ENCODE measurements at places on chromosomes 2 and 18. TPM values are rescaled to one million over a fixed set of nuclear protein-coding genes. Genes with fewer than 3 reads are reported as not detected.

AKAIN1 gene
- total RNA-seq, result not detected

- DNase-seq, result no peak
Measured at GRCh38 chr18:41323044-41323443, 632.0 kb upstream of the PIK3C3 start.

DNA sequence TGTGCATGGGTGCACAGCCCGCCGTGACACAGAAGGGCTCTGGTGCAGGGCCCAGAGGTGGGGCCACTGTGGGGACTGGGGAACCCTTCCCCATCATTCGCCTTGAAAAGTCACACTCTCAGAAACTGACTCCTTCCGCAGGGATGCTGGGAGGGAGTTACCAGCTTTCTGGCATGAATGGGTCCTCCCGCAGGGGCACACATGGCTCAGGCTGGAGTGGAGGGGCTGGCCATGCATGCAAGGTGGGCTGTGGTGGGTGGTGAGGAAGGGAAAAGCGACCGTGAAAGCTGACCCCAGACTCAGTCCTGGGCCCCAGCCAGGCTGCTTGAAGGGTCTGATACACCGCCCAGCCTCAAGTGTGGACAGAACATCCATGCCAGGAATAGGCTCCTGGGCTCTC, 201.1 kb downstream of the TNS1 start:
- DNase-seq, result no peak

GPR35 gene
- total RNA-seq, result 0.85 TPM

GRCh38 chr2:54838585-54839035, 115.1 kb downstream of the EML6 start:
- peak; percentile 84 for DNase-seq

GRCh38 chr18:46070815-46071652, 1.0 kb downstream of the PSTPIP2 start:
- DNase-seq, result no peak

- peak; percentile 57 for DNase-seq
Measured at GRCh38 chr18:71324356-71324755, 1035.5 kb downstream of the SOCS6 start.

- DNase-seq, result no peak
Measured at GRCh38 chr18:73040247-73040646, 172.5 kb upstream of the NETO1 start.

HK2 gene
- total RNA-seq, result 3.1 TPM

FOSL2 gene
- total RNA-seq, result 59.1 TPM

ACVR2A gene
- 7.5 TPM for total RNA-seq

GRCh38 chr2:140551287-140551686, 1579.5 kb downstream of the LRP1B start:
- DNase-seq, result no peak

DNA sequence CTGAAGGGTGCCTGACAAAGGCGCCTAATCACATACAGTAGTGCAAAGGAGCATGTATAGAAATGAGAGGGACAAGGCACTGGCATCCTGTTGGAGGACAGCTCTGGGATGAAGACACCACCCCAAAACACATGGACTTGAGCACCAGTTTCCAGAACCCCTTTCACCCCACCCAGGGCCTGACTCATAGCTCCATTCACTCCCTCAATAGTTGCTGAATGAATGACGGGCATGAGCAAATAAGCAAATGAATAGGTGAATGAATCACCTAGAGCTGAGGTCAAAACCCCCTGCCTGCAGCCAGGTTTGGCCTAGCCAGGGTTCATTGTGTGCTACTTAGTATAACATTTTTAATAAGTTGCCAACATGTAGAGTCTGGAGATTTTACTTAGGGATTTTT, 66.3 kb downstream of the NRP2 start:
- DNase-seq, result no peak

GPR17 gene
- total RNA-seq, result not detected

GRCh38 chr18:22703883-22704585, 229.1 kb upstream of the RBBP8 start:
- peak; percentile 72 for DNase-seq

- no peak for DNase-seq
Measured at GRCh38 chr2:80476535-80477117, 172.1 kb upstream of the LRRTM1 start.

- DNase-seq, result no peak
Measured at GRCh38 chr18:79510731-79511241, 115.1 kb downstream of the NFATC1 start.

GRCh38 chr2:132788310-132788838, 118.4 kb upstream of the LYPD1 start:
- no peak for DNase-seq

DNA sequence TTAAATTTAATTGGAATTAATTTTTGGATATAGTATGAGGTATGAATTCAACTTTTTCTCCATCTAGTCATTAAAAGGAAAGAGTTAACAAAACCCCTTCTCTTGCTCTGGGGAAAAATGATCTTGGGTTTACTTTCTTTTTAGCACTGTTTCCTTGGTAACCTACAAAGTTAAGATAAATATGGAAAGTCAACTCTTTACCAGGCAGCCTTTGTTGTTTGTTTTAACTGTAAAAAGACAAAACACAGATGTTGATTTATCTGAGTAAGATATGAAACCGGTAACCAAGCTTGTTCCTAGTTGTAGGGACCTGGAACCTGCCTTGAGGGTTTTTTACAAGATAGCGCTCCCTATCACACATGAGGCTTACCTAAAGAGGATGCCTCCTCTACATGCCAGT, 10.1 kb upstream of the SANBR start:
- DNase-seq, result peak; percentile 3

- DNase-seq, result peak; percentile 16
Measured at GRCh38 chr18:49677762-49678413, 116.0 kb downstream of the LIPG start.

UCN gene
- 0.37 TPM for total RNA-seq

- DNase-seq, result no peak
Measured at GRCh38 chr2:109345091-109345490, 216.1 kb downstream of the SH3RF3 start.

WDCP gene
- 13.3 TPM for total RNA-seq

DNA sequence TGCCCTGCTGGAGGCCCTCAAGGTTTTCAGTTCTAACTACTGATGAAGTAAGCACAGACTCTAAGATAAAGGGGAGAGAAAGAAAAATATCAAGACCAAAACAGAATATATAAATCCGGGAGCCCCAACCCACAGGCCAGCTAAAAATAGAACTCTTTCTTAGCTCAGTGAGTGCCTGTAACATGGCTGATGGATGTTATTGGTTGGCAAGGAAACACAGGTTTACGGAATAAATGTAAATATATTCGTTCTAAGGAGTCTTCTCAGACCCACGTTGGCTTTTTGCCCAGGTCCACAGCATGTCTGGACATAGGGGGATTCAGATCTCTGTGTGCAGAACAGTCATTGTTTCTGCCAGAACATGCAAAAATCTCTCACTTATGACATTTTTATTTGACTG, 139.0 kb upstream of the SERPINE2 start:
- peak; percentile 9 for DNase-seq

MBD2 gene
- total RNA-seq, result 34.4 TPM

DNA sequence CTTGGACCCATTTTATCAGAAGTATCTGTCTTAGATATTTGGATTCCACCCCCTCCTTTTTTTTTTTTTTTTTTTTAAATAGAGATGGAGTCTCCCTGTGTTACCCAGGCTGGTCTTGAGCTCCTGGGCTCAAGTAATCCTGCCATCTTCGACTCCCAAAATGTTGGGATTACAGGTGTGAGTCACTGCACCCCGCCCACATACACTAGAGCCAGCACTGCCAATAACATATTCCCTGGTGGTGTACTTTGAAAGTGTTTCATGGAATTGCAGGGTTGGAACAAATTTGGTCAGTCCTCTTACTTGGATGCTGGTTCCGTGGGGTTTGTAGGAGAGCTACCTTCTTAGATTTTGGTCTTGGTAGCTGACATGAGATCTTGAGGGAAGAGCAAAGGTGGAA, 15.0 kb downstream of the PDCL3 start:
- DNase-seq, result no peak

- DNase-seq, result no peak
Measured at GRCh38 chr2:195620501-195620900, 36.5 kb upstream of the SLC39A10 start.

- peak; percentile 70 for DNase-seq
Measured at GRCh38 chr2:43127208-43127940, 99.0 kb downstream of the ZFP36L2 start.

DNA sequence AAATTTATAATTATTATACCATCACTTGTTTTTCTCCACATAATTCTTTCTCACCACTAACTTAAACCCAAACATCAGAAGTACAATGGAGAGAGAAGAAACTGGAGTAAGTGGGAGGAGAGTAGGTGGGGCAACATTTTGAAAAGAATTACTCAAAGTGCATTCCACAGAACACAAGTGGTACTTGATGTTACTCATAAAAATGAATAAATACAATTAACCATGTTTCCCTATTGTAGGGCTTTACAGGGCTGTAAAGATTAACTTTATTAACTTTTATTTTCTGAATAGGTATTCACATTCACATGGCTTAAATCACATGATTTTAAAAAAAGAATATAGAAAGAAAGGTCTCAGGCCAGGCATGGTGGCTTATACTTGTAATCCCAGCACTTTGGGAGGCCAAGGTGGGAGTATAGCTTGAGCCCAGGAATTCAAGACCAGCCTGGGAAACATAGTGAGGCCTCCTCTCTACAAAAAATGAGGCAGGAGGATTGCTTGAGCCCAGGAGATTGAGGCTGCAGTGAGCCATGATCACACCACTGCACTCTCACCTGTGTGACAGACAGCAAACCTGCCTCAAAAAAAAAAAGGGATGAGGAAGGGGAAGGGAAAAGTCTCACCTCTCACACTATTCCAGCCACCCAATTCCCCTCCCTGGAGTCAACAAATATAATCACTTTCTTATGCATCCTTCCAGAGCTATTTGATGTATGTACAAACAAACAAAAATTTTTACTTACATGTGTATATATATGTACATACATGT, 47.1 kb downstream of the KCNG3 start:
- no peak for DNase-seq

SLC14A1 gene
- not detected for total RNA-seq

DNA sequence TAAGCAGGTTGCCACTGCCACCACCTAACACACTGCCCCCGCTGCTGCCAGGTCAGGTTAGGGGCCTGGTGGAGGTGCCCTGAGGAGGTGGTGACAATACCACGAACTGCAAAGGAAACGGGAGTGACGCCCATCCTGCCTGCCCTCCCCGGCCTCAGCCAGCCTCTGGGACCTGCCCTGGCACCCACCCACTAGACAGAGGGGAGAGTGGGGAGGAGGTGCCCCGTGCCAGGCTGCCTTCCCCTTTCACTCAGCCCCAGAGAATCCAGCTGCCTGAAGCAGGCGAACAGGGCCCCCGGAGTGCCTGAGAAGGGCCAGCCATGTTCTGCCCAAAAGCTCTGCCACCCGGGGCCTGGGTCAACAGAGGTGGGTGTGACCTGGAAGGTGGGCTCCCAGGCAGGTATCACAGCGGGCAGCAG, 44.5 kb upstream of the FOSL2 start:
- peak; percentile 29 for DNase-seq

DNA sequence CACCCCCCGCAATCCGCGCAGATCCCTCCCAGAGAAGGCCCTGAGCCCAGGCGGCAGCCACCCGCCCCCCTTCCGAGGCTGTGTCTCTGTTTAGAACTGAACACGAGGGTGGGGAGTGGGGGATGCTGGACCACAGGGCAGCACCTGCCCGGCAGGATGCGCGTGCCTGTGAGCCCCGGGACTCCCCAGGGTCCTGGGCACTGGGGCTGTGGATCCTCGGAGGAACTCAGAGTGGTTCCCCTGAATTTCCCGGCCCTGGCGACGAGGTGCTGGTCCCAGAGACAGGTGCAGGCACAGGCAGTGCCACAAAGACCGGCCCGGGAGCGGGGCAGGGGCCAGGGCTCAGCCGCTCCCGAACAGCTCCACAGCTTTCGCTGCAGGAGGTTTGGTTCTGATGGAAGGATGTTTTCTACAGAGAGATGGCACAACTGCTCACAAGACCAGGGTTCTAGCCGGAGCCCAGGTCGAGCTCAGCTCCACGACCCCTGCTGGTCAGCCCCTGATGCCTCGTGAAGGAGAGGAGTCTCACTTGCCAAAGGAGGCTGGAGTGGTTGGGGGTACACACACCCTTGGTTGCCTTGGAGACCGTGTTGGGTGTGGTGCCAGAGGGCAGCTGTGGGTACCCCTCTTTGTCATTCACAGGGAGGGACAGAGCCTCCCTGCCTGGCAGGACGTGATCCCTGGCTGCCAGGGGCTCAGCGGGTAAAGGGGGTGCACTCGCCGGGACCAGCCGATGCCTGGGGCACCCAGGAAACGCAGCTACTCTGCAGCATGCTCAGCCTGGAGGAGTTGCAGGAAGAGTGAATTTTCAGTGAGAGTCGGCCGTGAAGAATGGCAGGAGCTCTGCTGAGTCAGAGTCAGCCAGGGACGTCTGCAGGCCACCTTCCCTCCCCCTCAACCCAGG, 4.4 kb upstream of the NEU4 start:
- DNase-seq, result no peak

GRCh38 chr2:88657131-88657530, 29.9 kb upstream of the EIF2AK3 start:
- DNase-seq, result no peak

RNF138 gene
- 36.7 TPM for total RNA-seq

PPP3R1 gene
- total RNA-seq, result 46.8 TPM

- DNase-seq, result no peak
Measured at GRCh38 chr2:203750346-203751068, 44.1 kb downstream of the CD28 start.

DNA sequence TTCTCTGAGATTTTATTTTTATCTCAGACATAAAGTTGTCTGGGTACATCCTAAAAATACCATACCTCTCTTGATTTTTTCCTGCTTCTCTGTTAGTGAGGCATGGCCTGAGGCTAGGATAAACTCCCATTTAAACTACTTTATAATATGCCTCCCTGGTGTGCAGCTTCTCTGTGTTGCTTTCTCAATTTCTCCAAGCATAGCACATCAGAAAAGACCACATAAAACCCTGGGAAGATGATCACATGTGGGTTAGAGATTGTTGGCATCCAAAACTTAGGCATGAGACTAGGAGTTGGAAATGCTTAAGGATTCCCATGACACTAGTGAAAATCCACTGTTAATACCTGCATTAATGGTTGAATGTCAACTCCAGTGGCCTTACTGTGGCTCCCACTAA, 254.6 kb downstream of the RND3 start:
- DNase-seq, result no peak

TMEM247 gene
- not detected for total RNA-seq

GRCh38 chr2:104236491-104236890, 617.4 kb upstream of the POU3F3 start:
- no peak for DNase-seq

CYP1B1 gene
- 5.6 TPM for total RNA-seq

Data from dermis blood vessel endothelial cell (primary cell).